CD4-positive, alpha-beta T cell (primary cell): ENCODE measurements at places on chromosomes 7 and 10. TPM values are rescaled to one million over a fixed set of nuclear protein-coding genes. Genes with fewer than 3 reads are reported as not detected.

Gene POLR2J
- 39.7 TPM for total RNA-seq

Gene ATAD1
- 38.7 TPM for total RNA-seq

Gene AZGP1
- total RNA-seq, result not detected

Gene CALN1
- total RNA-seq, result 0.06 TPM

DNA sequence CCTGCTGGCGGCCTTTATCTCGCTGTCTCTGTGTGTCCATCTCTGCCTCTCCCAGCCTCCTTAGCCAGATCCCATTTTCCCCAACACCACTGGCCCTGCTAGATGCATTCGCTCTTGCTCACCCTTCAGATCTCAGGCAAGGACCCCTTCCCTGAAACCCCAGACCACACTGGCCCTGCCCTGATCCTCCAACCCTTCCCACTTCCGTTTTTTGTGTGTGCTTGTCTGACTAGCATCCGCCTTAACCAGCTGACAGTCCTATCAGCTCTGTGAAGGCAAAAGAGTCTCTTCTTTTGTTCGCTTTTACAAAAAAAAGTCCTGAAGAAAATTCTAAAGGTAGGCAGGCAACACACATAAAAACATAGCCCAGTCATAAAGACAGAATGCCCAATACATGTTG, 28.7 kb downstream of the CHST15 start:
- no peak for DNase-seq

- no peak for DNase-seq
Measured at GRCh38 chr10:7515439-7515838, 104.6 kb upstream of the SFMBT2 start.

DNA sequence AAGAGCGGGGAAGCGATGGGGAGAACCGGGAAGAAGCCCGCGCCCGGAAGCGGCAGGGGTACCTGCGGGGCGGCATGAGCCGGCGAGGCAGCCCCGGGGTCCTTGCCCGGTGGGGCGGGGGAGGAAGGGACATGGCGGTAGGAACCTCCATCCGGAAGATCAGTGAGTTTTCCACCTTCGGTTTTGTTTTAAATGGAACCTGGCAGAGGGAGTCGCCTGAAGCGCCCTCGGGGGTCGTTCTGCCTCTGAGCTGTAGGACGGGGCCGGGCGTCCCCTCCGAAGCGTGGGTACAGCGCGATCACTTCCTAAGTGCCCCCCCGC, 471 bp downstream of the PFKP start:
- DNase-seq, result no peak

- no peak for DNase-seq
Measured at GRCh38 chr10:29925771-29926692, 133.4 kb downstream of the JCAD start.

DNA sequence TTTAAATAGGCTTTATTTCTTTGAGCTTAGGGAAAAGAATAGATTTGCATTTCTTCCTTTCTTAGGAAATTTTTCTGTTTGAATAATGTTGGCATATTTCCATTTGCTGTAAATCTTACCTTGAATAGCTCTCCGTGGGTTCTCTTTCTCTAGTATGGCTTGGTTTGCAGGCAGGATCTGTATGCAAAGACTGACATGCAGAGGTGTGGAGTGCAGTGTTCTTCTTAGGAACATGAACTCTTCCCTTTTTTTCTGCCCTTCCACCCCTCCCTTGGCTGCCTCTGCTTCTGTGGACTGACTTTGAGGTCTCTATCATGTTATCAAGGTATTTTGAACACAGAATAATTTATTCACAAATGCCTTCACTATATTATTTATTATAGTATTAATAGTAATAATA, 222.8 kb downstream of the LHFPL3 start:
- no peak for DNase-seq

DNA sequence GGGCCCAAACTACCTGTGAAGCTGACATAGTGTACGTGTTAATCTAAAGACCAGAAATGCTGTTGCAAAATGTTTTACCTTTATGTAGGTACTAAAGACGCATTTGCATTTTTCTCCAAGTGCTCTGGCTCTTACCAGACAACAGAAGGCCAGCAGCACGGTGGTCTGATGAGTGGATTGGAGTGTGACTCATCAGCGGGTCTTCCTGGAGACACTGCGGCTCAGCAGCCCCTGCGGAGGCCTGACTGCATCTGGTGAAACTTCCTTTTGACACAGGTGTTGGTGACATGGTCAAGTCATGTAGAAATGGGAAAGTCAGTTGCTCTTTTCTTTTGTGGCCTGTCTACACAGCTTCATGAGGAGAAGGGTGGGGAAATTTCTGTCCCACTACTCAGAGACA, 723.6 kb downstream of the INHBA start:
- no peak for DNase-seq

GRCh38 chr7:16399916-16400892, 21.1 kb downstream of the CRPPA start:
- DNase-seq, result no peak

- DNase-seq, result no peak
Measured at GRCh38 chr10:7902413-7902812, 84.1 kb downstream of the TAF3 start.

GRCh38 chr10:43237631-43238446, 29.0 kb downstream of the RASGEF1A start:
- DNase-seq, result no peak
